Karpas-422 (cell line): ENCODE measurements at places on chromosomes 3 and 15. TPM values are rescaled to one million over a fixed set of nuclear protein-coding genes. Genes with fewer than 3 reads are reported as not detected.
A peak's percentile ranks its signal among the peaks of the same experiment; 100 is the strongest.

The GOLGA6A gene
- total RNA-seq, result not detected in 2 replicates

The EHHADH gene
- not detected in 2 replicates for total RNA-seq

The MYRIP gene
- total RNA-seq, result 19.0 and 36.1 TPM in 2 replicates

The PIGZ gene
- 0.37 and 1.1 TPM in 2 replicates for total RNA-seq

The KLHDC8B gene
- 8.4 and 16.5 TPM in 2 replicates for total RNA-seq

The DNAH12 gene
- 0.43 TPM in 1 of 2 replicates, not detected in the other for total RNA-seq

DNA sequence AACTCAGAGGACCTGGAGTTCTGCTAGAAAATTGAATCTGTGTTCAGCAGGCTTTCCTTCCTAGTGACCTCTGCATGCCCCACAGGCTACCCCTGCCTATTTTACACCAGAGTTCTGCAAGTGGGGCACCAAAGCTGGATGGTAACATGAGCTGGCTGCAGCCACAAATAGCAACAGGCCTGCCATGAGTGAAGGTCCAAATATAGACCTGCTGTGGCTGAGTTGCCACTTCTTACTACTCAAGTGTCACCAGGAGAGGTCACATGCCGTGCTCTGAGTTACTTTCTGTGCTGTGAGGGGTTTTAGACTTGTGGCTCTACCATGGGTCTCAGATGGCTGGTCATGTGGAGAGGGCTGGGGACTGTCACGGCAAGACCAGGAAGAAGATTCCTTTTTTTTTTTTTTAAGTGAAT lies at the start of gene FSD2:
Gene FSD2 (minus strand): TSS at position 76 of the 413 bp plus-strand sequence. CDS start 18,679 bp downstream, outside the sequence.
- DNase-seq, result peak; percentile 90

GRCh38 chr3:115330430-115330829 lies 183.3 kb upstream of the ZBTB20 start:
- DNase-seq, result no peak

DNA sequence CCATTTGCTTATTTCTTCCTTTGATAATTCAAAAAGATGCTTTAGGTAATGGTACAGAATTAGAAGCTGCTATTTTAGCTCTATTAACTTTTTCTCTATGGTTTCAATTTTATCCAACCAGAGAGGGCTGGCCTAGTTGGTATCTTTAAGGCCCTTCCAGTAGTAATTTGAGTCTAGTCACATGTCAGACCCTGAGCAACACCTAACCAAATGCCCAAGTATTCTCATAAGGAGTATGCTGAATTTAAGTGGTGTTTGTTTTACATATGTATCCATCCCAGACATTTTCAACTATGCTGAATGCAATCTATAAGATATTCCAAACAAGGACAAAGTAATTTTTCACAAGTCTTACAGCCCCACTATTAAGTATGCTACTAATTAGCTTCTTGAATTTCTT lies 9.6 kb downstream of the DNAJC19 start:
- no peak for DNase-seq

DNA sequence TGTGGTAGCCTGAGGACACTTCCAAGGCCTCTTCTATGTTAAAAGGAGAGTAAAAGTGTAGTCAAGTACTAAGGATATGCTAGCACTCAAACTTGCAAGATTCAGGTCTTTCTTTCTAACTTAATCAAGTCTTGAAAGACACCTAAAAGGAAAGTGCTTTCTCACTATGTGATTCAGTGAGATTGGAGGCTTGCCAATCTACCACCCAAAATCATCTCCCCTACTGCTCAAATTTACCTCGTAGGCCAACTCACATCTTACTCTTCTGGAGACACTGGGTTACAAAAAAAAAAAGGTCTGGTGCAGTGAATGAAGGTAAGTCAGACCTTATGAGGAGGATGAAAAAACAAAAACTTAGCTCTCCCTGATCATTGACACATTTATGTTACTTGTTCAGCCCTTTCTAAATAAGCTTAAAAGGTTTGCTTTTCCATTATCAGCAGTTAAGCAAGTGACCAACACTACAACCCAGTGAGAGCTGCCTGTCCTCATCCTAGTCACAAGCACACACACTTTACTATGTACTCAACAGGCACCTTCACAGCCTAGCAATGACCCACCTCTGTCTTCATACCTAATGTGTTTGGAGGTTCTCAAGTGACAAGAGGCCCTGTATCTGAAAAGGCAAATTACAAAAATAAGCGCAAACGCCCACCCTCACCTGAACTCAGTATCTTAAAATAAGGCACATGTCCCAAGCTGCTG lies 19.6 kb downstream of the SUMF1 start:
- no peak for DNase-seq

- no peak for DNase-seq
These were observed 134.4 kb downstream of the FOXB1 start for GRCh38 chr15:60138397-60138968.

DNA sequence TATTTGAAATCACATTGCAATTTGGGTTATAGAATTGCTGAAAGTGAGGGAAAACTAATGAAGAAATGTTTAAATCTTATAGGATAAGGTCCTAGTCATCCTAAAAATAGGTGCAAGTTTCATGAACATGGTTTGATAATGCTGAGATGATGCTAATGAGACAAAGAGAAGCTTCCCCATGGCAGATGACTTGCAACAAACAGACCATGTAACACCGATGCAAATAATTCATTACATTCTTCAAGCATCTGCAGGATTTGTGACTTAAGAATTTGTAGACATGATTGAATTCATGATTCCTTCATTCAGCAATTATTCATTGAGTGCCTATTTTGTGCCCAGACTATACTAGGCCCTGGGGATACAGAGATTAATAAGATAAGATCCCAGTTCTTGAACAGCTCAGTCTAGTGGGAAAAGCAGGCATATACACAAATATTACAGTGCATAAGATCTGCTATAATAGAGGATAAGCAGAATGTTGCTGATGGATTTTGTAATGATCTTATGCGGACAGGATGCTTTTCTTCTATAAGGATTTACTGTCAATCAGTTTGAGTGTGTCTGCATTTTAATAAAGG lies 367.9 kb upstream of the GBE1 start:
- DNase-seq, result no peak

- no peak for DNase-seq
These were observed 25.8 kb upstream of the CNTN3 start for GRCh38 chr3:74640211-74640610.

- no peak for DNase-seq
These were observed 100.3 kb downstream of the LRRK1 start for GRCh38 chr15:101019366-101019896.

GRCh38 chr3:63654211-63654610 lies 1.7 kb downstream of the SNTN start:
- DNase-seq, result no peak

DNA sequence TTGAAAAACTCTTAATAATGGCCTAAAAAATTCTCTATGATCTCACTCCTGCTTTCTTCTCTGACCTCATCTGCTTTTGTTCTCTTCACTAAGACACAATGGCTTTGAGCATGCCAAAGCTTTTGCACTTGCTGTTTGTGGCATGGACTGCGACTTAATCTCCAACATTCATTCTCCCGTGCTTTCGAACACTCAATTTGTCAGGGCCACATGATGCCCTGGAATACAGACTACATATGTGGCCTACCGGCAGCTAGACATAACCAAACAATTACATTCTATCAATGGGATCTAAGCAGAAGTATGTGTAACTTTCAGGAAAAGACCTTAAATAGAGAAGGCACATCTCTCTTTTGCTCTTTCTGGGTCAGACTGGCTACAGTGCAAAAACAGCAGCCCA lies 506.5 kb downstream of the MAGI1 start:
- DNase-seq, result no peak

- DNase-seq, result no peak
These were observed 28.0 kb downstream of the FAM3D start for GRCh38 chr3:58638591-58638990.

DNA sequence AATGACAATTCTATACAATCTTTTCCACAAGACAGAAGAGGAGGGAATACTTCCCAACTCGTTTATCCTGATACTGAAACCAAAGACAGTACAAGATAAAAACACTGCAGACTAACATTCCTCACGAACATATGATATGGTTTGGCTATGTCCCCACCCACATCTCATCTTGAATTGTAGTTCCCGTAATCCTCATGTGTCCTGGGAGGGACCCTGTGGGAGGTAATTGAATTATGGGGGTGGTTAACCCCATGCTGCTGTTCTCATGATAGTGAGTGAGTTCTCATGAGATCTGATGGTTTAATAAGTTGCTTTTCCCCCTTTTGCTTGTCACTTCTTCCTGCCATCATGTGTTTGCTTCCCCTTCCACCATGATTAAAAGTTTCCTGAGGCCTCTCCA lies 83.9 kb upstream of the PROK2 start:
- DNase-seq, result no peak

GRCh38 chr15:57458356-57458781 lies 82.1 kb downstream of the CGNL1 start:
- DNase-seq, result no peak

DNA sequence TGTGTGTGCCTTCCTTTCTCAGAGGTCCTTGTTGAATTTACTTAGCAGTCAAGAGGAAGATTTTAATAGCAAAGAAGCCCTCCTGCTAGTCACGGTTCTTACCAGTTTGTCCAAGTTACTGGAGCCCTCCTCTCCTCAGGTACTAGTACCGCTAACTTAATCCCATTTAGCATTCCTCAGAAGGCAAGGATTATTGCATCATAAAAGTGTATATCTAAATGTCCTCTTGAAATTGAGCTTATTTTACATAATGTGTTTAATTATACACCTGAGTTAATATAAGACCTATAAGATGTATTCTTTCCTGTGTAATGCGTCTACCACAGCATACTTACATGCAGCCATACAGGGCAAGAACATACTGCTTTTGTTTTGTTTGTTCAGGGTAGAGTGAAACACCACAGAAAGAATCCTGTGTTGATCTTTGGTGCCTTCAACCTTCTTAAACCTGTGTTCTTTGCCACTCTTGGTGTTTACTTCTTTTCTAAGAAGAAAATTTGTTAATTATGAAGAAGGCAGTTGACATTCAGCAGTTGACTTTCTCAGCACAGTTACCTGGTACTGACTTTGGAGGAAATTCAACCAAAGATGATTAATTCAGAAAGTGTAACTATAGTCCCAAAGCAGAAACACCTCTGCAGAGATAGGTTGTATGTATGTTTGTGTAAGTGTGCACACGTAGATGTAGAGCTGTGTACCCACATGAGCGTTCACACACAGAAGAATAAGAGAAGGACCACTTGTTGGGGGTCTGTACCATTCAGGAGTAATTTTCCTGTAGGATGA lies 33.1 kb downstream of the POLG start:
- DNase-seq, result no peak
